ENCODE measurements at places on chromosomes 5 and 9.

- DNase-seq = no peak
These were observed 9.0 kb downstream of the CD274 start for GRCh38 chr9:5459289-5459829.

DNA sequence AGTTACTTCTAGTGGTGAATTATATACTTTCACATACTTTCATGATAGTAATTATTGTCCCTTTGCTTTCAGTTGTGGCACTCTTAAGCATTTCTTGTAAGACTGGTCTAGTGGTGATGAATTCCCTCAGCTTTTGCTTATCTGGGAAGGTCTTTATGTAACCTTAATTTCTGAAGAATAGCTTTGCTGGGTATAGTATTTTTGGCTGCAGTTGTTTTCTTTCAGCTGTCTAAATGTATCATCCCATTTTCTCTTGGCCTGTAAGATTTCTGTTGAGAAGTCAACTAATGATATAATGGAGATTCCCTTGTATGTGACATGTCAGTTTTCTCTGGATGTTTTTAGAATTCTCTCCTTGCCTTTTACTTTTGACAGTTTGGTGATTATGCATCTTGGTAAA is 41.0 kb downstream of the TMEM38B start:
- DNase-seq = no peak

- DNase-seq = no peak
These were observed 1.3 kb downstream of the SQSTM1 start for GRCh38 chr5:179822059-179822432.

GRCh38 chr9:99753436-99753835 is 68.2 kb upstream of the NR4A3 start:
- DNase-seq = no peak

- no peak for DNase-seq
These were observed 60.3 kb upstream of the NEK6 start for GRCh38 chr9:124197177-124198095.

GRCh38 chr9:78383130-78383529 is 86.2 kb downstream of the PSAT1 start:
- DNase-seq = no peak

DNA sequence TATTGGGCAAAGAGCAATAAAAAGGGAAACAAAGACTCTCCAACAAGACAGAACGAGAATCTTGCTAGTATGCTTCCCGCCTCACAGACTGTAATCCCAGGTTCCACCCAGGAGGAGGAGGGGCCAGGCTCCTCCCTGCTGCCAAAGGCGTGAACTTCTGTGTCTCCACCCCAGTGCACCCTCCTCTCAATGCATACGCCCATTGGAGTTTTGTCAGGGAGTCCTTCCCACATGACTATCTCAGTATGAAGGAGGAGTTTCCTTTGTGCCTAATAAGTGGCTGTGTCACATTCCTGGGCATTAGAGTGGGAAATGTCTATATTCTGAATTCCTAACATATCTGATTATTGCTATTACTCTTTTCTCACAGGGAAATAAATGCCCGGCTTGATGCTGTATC is 106.4 kb upstream of the DHFR start:
- no peak for DNase-seq

DNA sequence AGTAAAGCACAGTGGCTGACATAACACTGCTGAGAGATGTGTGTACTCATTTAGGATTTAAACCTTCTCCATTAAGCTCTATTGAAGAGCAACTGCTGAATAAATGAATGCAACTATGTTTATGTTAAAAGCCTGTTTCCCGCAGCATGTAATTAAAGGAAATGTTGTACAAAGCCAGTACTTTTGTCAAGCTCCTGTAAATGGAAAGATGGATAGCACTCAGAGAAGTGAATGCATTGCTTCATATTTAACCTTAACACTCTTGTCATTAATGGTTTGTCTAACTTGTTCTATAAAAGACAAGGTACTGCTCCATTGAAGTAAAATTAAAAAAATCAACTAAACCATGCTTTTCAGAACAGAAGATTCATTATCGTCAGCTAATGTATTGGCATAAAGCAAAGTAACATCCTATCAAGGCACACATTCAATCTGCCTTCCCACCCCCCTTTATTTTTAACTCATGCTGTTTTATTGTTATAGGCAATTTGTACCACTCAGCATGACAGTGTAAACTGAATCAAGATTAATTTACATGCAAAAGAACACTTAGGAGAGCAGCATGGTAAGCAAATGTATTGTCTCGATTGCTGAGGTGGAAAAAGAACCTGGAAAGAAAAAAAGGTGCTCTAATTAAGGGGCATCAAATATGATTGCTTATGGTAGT is 240.9 kb upstream of the TBCA start:
- no peak for DNase-seq
